Right atrium auricular region (tissue), 2 donors: ENCODE measurements at places on chromosomes 4 and X. TPM values are rescaled to one million over a fixed set of nuclear protein-coding genes. Genes with fewer than 3 reads are reported as not detected.

Gene IL15
- total RNA-seq: 2.0 TPM

Gene MAGEE1
- total RNA-seq: 2.3 TPM

Gene LAGE3
- total RNA-seq: 20.1 TPM

Gene ANK2
- 169 TPM for total RNA-seq

Gene HPGDS
- total RNA-seq: not detected

Gene PRDM8
- 1.4 TPM for total RNA-seq

Gene PRR32
- 3.6 TPM for total RNA-seq

Gene RTL3
- total RNA-seq: 0.30 TPM

Gene GUCY1B1
- 15.0 TPM for total RNA-seq

Gene OPHN1
- total RNA-seq: 4.3 TPM

Gene UGT2B7
- not detected for total RNA-seq

Gene TAF7L
- total RNA-seq: not detected

Gene TKTL2
- total RNA-seq: not detected

Gene MAGEA10
- not detected for total RNA-seq

Gene EFHC2
- total RNA-seq: 4.5 TPM

Gene AMOT
- total RNA-seq: 6.8 TPM

Gene TLL1
- 1.7 TPM for total RNA-seq

Gene WDR17
- 1.2 TPM for total RNA-seq

Gene PNMA6F
- not detected for total RNA-seq

Gene AWAT2
- total RNA-seq: not detected

Gene USP38
- total RNA-seq: 20.1 TPM

Gene CLNK
- total RNA-seq: not detected

Gene TLR10
- 0.08 TPM for total RNA-seq

Gene PAGE2B
- total RNA-seq: not detected

Gene SLITRK4
- 1.3 TPM for total RNA-seq

Gene AR
- total RNA-seq: 7.9 TPM

Gene USP26
- total RNA-seq: not detected

Gene BANK1
- 1.4 TPM for total RNA-seq

Gene GAGE12J
- not detected for total RNA-seq

Gene POF1B
- 28.1 TPM for total RNA-seq
